NCI-H774 (cell line): ENCODE measurements at places on chromosomes 4 and X.

DNA sequence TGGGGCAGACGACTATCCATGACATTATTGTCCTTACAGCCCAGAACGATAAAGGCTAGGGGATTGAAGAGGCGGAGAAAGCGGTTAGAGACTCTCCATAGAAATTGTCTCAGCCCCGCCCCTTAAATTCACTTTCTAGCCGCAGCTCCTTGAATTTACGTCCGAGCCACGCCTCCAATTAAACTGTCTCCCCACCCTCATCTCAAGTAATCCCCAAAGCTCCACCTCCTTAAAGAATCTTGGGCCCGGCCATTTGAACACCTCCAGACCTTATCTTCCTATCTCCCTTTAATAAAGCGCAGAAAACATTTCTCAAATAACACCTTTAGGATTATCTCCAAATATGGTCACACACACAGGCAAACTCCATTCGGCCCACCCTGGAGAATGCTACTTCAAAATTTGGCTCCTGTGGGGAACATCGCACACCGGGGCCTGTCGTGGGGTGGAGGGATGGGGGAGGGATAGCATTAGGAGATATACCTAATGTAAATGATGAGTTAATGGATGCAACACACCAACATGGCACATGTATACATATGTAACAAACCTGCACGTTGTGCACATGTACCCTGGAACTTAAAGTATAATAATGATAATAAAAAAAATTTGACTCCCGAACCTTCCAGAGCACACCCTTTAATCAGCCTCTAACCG, 7.2 kb upstream of the MAGIX start:
- DNase-seq = no peak

DNA sequence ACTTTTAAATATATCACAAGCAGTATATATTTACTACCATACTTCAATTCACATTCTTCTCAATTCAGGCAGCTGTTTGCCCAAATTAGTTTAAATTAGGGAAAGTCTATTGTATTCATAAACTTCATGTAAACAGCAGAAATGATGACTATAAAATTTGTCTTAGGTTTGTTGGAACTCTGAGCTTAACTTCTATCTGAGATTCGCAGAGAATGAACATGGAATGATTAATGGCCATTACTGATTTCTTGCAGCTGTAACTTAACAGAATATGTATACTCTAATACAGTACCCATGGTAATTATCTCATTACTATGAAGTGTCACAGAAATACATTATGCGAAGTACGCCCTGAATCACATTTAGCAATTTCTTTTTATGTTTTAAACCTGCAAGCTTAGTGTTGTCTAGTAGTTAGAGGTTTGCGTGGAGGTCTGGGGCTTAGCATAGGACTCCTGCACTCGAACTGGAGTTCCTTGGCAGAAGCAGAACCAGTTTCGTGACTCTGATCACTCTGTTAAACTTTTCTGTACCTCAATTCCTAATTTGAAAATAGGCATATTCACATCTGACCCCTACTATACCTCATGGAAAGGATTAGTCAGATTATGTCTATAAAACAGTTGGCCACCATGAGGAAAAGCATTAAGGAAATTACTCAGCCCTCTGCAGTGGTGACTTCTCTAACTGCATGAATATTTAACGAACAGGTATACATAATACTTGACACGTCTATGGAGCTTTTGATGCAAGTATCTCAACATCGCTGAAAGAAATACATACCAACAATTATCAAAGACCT, 243.2 kb downstream of the MGST2 start:
- no peak for DNase-seq

- no peak for DNase-seq
Observed at GRCh38 chr4:183670251-183670650, 11.2 kb downstream of the TRAPPC11 start.

- DNase-seq = no peak
Observed at GRCh38 chr4:139392797-139393196, 61.1 kb upstream of the RAB33B start.

DNA sequence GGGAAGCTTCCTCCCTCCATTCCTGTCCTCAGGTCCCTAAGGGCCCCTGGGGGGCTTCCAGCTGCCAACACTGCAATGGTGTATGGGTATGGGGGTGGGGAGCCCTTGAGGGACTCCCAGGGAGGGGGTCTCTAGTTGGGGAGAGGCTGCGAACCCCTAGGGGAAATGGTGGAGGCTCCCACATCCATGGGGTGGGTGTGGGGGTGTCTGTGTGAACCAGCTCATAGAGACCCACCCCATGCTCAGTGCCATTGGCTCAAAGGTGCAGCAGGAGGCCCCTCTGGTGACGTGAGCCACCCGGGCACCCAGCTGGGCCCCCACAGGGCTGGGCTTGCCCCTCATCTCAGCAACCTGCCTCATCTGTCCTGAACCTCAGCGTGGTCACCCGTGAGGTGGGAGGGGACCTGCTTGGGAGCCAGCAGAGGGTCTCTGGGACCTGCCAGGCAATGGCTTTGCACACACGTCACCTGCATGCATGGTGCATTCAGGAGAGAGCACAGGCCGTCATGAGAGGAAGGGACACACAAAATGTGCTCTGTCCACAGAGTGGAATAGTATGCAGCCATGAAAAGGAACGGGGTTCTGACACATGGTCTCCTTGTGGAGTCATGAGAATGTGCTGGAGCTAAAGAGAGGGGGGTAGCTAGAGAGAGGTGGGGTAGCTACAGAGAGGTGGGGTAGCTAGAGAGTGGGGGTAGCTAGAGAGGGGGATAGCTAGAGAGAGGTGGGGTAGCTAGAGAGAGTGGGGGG, 22.7 kb upstream of the PLCXD1 start:
- DNase-seq = no peak

- no peak for DNase-seq
Observed at GRCh38 chrX:69530306-69530705, 26.2 kb downstream of the NALF2 start.

DNA sequence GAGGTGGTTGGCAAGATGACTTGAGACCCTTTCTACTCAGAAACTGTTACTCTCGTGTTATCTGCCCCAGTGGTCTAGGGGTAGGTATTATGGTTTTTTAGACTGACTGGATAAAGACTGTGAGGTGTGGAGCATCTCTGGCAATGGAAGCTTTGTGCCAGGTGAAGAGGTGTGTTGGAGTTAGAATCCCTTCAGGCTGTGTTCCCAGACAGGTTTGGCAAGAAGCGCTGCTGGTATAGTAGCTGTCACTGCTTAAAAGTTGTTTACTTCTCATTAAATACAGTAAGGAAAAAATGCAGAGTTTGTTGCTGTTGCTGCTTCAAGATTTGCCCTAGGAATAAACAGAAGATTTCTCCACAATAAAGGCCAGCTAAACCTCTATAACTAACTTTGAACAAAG, 35.3 kb downstream of the AREG start:
- no peak for DNase-seq

DNA sequence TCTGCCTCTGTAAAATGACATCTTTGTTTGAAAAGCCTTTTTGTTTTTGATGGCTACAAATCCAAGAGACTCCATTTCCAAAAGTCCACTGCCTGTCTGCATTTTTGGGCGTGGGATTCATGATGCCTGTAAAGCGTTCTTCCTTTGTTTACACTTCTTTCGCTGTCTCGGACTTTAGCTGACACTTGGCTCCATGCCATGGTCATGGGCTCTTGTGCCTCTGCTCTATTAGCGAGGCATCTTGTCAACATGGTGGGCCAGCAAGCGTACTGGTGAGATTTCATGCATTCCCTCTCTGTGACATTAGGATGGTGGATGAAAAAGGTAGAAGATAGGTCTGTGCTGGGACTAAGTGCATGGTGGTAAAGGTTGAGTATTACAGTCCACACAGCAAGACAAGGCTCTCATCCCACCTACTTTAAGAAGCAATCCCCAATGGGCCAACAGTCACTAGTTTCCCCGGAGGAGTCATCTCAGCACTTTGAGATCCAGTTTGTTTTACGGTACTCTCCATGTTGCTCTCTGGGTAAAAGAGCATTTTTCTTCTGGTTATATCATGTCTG, 298.2 kb upstream of the KLF3 start:
- no peak for DNase-seq

GRCh38 chr4:77505958-77506319, 99.7 kb upstream of the CXCL13 start:
- DNase-seq = no peak

DNA sequence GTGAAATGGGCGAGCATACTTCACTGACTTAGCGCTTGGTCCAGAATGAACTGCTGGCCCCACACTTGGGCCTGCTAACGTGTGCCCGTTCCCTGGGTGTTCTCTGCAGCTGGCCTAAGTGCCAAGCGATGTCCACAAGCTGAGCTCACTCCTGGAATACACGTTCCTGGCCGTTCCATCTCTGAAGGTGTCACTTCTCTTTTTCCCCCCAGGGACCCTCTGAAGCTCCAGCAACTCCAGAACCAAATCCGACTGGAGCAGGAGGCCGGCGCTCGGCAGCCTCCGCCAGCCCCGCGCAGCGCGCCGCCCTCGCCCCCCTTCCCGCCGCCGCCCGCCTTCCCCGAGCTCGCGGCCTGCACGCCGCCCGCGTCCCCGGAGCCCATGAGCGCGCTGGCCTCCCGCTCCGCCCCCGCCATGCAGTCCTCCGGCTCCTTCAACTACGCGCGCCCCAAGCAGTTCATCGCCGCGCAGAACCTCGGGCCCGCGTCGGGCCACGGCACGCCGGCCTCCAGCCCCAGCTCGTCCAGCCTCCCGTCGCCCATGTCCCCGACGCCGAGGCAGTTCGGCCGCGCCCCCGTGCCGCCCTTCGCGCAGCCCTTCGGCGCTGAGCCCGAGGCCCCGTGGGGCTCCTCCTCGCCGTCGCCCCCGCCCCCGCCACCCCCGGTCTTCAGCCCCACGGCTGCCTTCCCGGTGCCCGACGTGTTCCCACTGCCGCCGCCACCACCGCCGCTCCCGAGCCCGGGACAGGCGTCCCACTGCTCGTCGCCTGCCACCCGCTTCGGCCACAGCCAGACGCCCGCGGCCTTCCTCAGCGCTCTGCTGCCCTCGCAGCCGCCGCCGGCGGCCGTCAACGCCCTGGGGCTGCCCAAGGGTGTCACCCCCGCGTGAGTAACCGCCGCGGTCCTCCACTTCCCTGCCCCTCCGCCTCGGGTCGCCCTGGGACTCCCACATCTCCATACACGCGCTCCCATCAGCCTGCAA, 132.3 kb downstream of the CBR4 start:
- no peak for DNase-seq

DNA sequence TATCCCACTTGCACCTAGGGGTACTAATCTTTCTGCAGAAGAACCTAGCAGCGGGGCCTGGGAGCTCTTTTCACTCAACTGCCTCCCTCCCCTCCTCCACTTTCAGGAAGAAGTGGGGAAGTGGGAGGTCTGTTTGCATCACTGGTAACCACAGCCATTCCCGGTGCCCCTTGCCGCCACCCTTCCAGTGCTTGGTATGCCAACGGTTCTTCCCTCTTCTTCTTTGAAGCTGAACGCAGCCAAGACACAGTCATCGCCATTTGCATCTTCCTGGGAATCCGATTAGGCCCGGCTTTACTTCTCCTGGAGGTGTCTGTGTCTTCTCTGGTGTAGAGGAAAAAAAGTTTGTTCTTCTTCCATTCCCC, 47.2 kb upstream of the RBPJ start:
- DNase-seq = no peak

DNA sequence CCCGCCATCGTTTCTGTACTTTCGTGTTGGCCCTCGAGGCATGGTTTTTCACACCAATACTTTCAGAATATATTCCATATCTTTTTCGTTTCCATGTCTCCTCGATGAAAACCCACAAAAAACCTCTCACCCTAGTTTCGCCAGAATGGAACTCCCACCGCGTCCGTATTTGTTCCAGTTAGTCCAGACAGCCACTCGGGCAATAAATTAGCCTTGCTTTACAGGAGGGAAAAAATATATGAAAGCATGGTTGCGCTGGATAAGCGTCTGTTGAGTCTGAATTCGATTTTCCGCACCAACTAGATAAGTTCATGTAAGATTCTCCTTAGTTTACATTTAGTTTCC, 550 bp upstream of the CHM start:
- DNase-seq = no peak

- DNase-seq = no peak
Observed at GRCh38 chr4:153207027-153207426, 2.8 kb downstream of the TRIM2 start.

- DNase-seq = no peak
Observed at GRCh38 chrX:116317409-116317808, 119.0 kb upstream of the SLC6A14 start.

GRCh38 chr4:3452376-3452775, 10.6 kb downstream of the HGFAC start:
- no peak for DNase-seq

GRCh38 chr4:147103403-147103946, 157.8 kb upstream of the TTC29 start:
- no peak for DNase-seq

- DNase-seq = no peak
Observed at GRCh38 chrX:83934220-83934619, 73.3 kb downstream of the CYLC1 start.

GRCh38 chr4:1871471-1872021, 353 bp downstream of the NSD2 start:
- peak; percentile 36 for DNase-seq

DNA sequence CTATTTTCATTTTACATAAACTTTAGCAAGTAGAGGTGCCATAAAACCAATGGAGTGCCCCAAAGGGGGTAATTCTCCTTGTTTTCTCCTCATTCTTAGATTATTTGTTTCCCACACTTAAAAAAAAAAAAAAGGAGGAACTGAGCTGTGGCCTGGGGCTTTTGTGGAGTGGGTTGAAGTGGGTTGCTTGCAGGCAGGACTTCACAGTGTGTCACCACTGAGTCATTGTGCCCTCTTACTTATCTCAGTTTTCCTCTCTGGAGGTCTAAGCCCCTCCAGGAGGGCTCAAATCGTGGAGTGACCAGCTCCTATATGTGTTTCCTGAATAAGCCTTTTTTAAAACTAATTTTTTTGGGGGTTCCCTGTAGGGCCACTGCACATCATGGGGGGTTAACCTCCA, 69.0 kb downstream of the SLC16A2 start:
- no peak for DNase-seq

GRCh38 chr4:7067126-7067451, 775 bp downstream of the GRPEL1 start:
- no peak for DNase-seq

DNA sequence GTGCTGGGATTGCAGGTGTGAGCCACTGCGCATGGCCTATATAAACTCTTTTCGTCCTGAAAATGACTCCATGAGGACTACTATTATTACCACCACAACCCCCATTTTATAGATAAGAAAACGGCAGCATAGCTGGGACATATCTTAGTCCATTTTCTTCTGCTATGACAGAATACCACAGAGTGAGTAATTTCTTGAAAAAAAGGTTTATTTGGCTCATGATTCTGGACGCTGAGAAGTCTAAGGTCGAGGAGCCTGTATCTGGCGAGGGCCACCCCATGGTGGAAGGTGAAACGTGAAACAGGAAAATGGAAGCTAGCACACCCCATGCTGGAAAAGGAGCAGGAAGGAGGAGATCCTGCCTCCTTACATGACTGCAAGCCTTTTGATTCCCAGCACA, 68.9 kb downstream of the SMIM20 start:
- DNase-seq = no peak

- DNase-seq = no peak
Observed at GRCh38 chr4:99208719-99209075, 10.3 kb downstream of the ADH6 start.

DNA sequence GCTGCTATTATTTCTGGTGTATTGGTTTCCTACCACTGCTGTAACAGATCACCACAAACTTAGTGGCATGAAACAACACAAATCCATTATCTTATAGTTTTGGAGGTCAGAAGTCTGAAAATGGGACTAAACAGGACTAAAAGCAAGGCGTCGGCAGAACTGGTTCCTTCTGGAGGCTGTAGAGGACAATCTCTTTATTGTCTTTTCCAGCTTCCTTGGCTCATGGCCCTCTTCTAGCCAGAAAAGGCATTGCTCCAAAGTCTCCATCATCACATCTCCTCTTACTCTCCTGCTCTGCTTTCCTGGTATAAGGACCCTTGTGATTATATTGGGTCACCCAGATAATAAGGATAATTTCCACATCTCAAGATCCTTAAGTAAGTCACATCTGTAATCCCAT, 121.9 kb downstream of the CLCN4 start:
- DNase-seq = no peak
